ENCODE measurements at places on chromosomes 11 and 22.

DNA sequence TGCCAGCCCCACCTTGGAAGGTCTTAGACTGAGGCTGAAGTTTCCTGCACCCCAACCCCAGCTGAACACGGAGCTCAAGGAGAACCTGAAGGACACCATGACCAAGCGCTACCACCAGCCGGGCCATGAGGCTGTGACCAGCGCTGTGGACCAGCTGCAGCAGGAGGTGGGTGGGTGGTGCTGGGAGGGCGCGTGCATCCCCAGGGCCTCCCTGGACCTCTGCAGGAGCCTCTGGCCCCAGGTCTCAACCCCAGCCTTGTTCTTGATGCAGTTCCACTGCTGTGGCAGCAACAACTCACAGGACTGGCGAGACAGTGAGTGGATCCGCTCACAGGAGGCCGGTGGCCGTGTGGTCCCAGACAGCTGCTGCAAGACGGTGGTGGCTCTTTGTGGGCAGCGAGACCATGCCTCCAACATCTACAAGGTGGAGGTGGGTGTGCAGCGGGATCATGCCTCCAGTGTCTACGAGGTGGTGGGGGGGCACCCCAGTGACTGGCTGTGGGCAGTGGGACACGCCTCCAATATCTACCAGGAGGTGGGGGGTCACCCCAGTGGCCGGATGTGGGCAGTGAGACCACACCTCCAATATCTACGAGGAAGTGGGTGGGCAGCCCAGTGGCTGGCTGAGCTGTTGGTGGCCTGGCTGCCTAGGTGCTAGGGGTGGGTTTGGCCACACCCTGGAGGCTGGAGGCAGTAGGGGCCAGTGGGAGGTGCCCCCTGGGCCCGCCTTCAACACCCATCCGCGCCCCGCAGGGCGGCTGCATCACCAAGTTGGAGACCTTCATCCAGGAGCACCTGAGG, 4.6 kb downstream of the CD151 start:
- no peak for DNase-seq

GRCh38 chr11:11456866-11457265, 103.8 kb upstream of the CSNK2A3 start:
- DNase-seq = no peak

DNA sequence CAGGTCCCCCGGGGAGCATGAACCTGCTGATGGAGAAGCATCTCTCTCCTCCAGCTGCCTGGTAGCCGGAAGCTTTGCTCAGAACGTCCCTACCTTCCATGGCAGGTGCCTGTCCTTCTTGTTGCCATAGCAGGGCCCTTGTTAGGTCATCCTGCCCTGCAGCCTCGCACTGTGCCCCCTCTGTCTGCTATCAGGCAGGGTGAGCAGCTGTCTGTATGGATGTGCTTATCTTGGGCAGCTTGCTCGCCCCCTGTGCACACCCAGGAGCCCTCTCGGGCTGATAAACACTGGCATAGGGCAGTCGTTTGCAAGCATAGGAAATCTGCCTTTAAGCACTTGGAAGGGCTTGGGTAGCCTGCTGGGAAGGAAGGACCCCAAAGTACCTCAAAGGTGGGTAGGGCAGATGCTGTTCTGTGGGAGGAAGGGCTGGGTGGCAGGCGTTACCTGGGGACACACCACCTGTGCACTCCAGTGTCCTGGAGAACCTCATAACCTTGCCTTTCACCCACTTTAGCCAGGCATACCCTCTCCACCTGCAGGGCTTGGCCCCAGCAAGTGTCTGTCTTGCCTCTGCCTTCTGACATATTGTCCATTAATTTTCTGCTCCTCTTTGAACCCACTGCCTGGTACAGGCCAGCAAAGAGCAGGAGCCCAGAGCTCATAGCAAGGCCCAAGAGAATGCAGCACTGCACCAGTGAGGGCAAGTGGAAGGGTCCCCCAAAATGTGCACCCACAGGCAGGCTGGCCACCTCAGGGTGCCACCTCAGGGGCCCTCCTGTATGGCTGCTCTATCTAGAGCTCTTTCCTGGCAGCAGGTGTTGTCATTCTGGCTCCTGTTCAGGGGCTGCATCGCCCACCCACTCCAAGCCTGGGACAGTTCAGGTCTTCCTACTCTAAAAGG, 8.0 kb upstream of the COMT start:
- no peak for DNase-seq

DNA sequence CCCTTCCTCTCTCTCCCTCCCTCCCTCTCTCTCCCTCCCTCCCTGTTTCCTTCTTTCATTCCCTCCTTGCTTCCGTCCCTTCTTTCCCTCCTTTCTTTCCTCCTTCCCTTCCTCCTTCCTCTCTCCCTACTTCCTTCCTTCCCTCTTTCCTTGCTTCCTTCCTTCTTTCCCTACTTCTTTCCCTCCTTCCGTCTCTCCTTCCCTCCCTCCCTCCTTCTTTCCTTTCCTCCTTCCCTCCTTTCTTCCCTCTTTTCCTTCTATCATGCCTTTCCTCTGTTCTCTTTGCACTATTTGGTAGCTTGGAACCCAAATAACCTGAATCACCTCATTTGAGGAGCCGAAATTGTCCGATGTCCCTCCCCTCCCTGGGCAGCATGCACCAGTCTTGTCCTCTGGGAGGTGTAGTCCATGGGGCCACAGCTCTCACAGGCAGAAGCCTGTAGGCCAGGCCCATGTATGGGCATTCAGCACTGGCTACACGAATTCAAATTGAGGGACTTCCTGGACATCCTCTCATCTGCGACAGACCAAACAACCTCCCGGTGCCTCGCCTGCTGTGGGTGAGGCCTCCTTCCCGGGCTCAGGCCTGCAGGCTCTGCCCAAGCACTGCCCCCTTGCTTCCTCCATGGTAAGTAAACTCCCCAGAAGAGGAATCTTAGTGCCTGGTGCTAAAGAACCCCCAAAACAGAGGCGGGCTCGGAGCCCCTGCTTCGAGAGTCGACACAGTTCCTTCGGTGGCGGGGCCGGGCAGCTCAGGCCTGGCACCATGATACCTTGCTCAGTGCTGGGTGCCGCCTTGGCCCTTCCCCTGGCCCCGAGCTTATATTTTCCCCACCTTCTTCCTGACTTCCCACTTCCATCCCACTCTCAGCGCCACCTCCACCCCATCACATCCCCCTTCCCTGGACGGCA, 454.1 kb upstream of the CADM1 start:
- no peak for DNase-seq

DNA sequence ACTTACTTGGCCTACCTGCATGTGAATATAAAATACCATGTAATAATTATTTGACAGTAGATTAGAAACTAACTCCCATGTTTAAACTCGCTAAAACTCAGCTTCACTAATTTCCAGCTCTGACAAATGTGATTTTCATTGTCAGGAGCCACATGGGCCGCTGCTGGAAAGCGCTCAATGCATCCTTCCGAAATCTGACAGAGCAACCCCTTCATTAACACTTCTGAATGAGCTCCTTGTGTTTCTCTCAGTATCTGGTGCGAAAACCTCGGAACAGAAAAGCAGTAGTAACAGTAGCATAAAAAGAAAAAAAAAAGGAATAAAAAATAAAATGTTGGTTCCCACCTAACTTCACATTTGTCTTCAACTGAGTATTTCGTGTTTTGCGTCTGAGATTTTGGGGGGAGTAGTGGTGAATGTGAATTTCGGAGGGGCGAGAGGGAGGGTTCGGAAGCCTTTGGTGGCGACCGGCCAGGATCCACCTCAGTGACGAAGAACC, 710 bp downstream of the MTCH2 start:
- DNase-seq = peak; percentile 32

DNA sequence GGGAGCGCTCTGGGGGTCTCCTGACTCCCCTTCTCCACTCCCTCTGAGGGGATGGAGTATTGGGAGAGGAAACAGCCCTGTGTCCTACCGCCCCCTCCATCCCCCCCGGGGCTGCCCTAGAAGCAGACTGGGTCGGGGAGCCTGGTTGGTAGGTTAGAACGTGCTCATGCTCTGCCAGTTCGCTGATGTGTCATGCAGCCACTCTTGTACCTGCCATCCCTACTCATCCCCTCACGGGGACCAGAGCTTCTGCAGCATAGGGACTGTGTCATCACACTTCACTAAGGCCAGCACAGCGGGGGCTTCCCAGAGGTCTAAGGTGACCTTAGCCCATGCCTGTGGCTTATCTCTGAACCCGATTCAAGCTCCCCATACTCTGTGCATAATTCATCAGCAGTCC, 4.7 kb downstream of the KCNJ1 start:
- no peak for DNase-seq

- no peak for DNase-seq
Measured at GRCh38 chr11:74471037-74471436, 3.7 kb upstream of the KCNE3 start.

DNA sequence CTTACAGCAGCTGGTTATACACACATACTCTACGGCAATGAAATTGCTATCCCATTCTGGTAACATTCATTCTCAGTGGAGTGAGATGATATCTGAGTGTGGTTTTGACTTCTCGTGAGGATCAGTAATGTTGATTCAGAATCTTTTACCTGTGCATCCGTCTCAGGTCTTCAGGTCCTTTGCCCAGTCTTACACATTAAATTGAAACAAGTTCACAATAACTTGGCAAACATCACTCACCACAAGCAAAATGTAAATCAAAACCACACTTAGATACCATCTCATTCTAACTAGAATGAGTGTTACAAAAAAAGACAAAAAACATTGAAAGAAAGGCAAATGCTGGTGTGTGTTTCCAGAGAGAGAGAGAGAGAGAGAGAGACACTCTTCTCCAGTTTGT, 14.0 kb downstream of the RGL4 start:
- DNase-seq = no peak

- DNase-seq = no peak
Measured at GRCh38 chr11:112715056-112715455, 246.2 kb upstream of the NCAM1 start.

DNA sequence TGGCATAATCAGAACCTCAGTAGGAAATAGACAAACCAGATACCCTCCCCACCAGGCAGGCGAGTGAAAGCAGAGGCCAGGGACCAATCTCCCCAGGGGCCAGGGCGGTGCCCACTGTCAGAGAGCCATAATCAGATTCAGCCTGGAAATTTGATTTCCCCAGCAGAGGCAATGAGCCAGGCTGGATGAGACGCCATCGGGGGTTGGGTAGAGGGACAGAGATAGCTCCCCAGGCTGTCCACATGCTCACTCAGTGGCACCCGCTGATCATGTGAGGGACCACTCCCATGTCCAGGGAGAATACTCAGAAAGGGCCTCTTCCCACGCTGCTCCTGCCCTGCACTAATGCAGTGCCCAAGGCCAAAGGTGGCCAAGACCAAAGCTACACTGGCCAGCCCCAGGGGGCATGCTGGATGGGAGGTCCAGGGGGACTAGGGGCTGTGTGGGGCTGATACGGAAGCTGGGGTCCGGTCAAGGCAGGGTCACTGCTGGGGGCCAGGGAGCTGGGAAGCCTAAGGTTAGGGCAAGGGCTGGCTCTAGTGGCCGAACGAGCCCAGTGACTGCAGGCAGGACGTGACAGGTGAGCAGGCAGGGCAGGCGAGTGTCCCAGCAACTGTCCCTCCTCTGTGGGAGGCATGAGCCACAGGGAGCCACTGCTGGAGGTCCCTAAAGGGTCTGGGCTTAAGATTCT, 19.8 kb downstream of the ARVCF start:
- no peak for DNase-seq

GRCh38 chr11:7606496-7606895, 66.8 kb downstream of the CYB5R2 start:
- no peak for DNase-seq

DNA sequence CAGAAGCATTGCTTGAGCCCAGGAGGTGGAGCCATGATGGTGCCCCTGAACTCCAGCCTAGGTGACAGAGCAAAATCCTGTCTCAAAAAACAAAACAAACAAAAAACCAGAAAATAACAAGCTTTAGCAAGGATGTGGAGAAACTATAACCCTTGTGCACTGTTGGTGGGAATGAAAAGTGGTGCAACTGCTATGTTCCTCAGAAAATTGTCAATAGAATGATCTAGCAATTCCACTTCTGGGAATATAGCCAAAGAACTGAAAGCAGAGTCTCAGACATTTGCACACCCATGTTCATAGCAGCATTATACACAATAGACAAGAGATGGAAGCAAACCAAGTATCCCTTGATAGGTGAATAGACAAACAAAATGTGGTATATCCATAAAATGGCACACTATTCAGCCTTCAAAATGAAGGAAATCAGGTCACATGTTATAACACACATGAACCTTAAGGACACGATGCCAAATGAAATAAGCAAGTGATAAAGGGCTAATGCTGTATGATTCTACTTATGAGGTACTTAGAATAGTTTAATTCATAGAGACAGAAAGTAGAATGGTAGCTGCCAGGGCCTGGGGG, 15.9 kb downstream of the KLHL22 start:
- DNase-seq = no peak

- DNase-seq = no peak
Measured at GRCh38 chr22:41642331-41643110, 21.4 kb downstream of the XRCC6 start.

DNA sequence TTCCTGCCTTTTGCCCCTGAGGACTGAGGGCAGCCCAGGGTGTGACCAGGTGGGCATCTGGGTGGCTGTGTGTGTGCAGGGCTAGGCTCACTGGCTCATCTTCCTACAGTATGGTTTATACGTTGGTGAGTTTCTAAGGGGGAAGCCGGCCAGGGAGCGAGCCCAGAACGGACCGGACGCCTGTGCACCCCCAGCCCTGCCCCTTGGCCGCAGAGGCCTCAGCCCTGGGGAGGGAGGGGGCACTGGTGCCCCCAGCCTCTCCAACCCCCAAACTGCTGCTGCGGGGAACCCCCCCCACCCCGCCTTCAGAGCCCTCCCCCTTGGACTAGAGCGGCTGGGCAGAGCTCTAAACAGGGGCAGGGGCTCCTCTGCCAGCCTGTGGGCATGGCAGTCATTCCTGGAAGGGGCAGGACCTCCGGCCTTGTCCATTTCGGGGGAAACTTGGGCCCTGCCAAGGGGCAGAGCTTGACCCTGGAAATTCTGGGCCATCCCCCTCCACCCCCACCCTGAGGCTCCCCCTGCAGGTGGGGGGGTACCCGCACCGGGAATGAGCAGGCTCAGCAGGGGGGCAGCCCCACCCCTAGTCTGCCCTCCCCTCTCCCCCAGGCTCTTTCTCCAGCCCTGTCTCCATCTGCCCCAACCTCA, 5.4 kb downstream of the YIF1A start:
- no peak for DNase-seq

DNA sequence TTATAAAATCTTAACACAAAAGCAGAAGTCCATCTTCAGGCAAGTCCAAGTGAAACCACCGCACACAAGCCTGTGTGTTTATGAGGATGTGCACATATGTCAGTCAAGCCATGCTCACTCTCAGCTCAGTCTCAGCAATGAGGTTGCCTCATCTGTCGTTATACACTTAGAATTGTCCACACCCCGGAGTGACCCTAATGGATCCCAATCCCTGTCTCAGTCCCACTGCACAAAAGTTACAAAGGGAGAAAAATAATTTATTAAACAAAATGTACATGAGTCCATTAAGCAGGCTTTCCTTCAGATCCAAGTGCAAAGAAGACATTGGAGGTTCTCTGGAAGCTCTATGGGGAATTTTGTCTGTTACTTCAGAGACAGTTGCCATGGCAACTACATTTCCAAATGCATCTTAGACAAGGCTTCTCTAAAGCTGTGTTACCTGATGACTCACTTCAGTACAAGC, 24.4 kb downstream of the OR8B12 start:
- no peak for DNase-seq

DNA sequence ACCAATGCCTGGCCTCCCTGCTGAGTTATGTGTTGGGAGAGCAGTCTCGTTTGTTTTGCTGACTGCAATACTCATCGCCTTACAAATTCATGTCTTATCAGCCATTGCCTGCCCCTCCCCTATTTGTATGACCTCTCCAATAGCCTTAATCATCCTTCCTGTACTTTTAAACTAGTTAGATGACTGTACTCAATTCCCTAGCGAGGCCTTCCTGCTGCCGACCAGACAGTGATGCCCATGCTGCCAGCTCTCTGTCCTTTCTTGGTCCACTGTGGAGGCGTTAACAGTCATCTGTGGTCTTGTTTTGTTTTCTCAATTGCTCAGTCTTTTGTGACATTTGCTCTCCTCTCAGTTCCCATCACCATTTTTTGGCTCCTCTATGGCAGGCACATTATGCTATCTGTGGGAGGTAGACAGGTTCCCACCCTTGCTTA, 20.3 kb upstream of the YPEL1 start:
- DNase-seq = no peak

Data from dorsolateral prefrontal cortex (tissue), 122 donors.